ENCODE measurements at places on chromosomes 5 and 9. TPM values are rescaled to one million over a fixed set of nuclear protein-coding genes. Genes with fewer than 3 reads are reported as not detected.

DNA sequence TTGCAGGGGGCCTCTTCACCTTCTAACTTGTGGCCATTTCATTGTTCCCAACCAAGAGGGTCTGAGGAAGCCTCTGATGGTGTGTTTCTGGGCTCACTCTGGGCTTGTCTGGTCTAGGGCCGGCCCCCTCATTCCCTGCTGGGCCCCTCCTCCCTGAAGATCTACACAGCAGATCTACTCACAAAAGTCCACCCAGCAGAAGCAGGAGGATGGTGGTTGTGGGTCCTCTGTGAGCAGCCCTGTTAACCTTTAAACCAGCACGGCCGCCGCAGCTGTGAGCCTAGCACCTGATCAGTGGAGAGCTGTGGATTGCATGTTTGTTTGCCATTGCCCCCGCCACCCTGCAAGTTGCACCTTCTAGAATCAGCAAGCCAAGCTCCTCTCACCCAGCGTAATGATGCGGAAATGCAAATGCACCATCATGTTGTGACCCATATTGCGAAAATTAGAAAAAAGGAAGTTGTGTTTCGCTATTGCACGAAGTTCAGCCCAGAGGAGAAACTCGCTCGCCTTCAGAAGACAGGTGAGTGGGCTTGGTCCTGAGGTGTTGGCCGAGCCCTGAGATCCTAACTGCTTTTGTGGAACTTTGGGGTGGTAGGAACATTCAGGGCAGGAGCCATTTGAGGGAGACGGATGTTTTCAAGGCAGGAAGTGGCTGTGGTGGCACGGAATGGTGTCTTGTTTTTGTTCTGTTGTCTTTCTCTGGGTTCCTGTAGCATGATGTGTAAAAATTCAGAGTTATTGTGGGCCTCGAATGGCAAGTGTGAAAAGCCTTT is 16.7 kb downstream of the FGD3 start:
- DNase-seq, result peak; percentile 45

- no peak for DNase-seq
These were observed 78.8 kb upstream of the GPBP1 start for GRCh38 chr5:57094753-57095683.

GRCh38 chr5:665541-665955 is 27.6 kb downstream of the TPPP start:
- DNase-seq, result no peak

DNA sequence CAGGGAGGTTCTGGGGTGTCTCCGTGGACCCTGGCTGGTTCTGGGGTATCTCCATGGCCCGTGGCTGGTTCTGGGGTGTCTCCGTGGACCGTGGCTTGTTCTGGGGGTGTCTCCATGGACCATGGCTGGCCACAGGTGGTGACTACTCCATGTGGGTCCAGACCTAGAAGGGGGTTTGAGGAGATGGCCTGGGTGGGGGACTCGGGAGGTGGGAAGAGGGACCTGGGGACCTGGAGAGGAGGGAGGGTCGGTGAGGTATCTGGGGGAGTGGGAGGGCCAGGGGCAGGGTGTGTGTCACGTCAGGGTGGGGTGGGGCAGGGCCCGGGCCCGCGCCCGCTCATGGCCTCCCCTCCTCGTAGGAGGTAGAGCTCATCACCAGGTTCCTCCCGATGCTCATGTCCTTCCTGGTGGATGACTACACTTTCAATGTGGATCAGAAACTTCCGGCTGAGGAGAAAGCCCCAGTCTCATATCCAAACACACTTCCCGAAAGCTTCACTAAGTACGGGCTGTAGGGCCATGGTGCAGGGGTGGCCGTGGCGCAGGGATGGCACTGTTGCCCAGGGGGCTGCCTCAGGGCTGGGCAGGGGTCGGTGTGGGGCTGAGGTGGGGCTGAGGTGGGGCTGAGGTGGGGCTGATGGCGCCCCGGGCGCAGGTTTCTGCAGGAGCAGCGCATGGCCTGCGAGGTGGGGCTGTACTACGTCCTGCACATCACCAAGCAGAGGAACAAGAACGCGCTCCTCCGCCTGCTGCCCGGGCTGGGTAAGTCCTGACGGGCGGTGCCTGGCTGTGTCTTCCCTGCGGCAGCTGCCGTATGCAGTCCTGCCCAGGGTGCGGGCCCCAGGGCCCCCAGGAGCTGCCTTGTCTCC is 10.7 kb upstream of the TOR4A start:
- no peak for DNase-seq

DNA sequence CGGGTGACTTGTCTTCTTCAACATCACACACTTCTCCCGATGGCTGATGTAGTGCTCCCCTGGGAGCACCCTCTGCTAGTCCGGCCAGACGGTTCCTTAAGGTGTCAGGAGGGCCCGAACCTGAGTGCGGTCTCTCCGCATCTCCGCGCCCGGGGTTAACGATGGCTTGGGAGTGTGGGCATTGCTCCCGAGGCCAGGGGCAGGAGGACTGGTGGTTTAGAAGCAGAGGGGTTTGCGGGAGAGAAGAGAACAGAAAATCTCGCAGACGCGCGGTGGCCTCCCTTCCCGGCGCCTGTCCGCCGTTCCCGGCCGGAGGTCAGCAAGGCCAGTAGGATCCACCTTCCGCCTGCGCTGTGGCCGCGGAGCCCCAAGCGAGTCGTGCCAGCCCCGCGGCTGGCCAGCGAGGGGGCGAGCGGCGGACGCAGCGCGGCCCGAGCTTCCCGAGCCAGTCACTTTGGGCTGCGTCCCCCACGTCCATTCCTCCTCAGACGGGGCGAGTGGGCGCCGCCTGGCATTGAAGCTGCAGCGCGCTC is 700 bp downstream of the CDO1 start:
- no peak for DNase-seq

Gene SPINK7
- not detected for polyA plus RNA-seq

DNA sequence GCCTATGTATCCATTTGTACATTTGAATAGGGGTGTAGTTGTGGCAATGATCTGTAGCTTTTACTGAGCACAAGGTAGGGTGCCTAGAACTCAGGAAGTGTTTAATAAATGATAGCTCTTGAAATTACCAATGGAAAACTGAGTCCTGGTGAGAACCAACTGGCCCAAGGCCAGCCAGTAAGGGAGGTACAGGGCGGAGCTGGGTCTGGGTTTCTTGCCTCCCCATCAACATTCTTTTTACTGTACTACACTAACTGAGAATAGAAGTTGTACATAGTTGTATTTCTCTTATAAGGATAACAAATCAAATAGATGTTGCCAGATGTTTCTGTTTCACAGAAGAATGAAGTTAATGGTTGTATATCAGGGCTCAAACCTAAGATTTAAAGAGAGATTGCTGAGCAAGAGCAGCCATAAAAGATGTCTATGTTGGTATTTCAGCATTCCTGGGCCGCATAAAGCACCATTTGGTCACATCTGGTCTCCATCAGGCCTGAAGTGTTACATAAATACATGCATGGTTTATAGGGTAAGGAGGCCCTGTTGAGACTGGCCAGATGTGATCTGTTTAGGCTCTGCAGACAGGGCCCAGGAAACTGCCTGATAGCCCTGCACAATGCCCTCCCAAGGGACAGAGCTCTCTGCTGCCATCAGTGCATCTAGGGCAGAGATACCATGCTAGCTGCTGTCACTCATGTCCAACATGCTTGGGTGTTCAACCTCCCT is 210.5 kb downstream of the NXNL2 start:
- no peak for DNase-seq

Gene ITGA1
- polyA plus RNA-seq, result 29.1 TPM

DNA sequence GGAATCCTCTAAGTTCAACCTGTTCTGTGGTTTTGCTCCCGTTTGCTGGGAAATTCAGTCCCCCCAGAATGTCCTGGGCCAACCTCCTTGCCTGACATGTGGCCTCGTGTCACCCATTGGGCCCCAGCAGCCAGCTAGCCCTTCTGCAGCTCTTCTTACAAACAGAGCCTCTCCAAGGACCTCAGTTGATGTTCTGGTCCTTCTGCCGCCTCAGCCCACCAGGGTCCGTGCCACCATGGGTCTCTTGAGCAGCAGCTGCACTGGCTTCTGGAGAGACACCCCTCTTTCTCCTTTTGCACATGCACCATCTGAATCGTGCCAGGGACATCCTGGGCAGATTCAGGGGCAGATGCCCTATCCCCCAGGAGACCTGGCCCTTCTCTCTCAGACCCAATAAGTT is 85.0 kb downstream of the LMX1B start:
- DNase-seq, result no peak

Gene SCGB3A1
- polyA plus RNA-seq, result 0.56 TPM

DNA sequence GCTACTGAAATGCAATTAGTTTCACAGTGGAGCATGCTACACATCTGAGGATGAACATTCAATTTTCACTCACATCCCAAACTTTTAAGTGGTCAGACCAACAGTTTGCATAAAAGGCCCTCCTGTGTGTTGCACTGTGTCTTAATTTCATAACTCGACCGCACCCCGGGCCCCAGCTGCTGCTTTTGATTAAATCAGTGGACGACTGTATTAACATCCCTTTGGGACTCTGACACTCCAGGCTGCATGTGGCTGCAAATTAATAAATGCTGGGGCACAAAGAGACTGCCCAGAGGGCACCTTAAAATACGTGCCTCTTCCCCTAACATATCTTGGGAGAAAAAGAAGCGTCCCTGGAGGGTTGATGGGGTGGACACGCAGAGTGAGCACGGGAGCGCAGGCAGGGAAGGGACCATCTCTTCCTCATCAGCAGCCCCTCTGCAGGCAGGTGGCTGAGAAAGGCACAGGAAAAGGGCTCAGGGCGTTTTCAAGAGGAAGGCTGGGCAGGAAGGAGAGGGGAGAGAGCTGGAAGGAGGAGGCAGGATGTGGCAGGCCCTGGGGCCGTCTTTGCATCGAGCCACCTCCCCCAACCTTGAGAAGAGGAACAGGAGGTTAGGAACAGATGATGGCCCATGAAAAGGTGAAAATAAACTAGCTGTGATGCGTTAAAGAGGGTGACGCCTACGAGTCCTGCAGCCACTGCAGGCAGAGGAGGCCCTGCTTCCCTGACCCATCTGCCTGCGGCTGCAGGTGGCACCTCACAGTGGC is 18.6 kb downstream of the MED10 start:
- DNase-seq, result no peak

Gene KLHL3
- 4.4 TPM for polyA plus RNA-seq

Gene PTTG1
- 39.4 TPM for polyA plus RNA-seq

- no peak for DNase-seq
These were observed 85.6 kb upstream of the LMX1B start for GRCh38 chr9:126528111-126528510.

DNA sequence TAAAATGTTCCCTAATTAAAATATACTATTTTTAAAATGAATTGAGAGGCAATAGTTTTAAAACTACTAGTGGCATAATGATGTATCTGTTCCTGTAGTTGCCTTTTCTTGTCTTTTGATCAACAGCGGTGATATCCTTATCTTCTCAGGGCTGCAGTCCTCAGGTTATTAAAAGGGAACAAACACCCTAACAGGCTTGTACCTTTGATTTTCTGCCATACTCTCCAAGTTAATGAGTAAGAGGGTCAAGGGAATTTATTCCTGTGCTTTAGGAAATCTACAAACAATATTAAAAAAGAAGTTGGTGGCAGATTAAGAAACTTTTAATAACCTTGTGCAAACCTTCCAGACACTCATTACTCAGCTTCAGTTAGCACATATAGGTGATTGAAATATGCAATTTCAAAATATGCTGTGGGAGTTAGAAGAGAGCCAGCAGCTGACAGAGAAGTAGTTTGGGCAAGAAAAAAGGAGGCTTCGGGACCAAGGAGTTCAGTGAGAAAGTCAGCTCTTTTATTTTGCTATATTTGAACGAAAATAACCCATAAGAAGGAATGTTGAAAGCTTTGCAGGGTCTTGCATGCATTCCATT is 81.0 kb upstream of the TLE4 start:
- no peak for DNase-seq

DNA sequence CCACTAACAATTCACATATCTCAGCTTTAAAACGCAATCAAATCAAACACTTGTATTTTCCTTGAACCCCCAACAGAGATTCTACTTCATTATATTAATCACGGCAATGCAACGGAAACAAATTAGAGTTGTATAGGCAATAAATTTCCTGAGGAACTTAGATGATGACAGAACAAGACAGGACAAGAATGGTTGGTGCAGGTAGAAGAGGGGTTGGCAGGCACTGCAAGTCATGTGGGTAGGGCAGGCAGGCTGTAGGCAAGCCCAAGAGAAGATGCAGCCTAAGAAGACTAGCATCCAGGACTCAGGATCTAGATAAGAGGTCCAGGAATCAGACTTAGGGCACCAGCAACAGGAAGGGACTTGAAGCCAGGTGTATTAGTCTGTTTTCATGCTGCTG is 16.6 kb upstream of the FEM1C start:
- DNase-seq, result no peak

GRCh38 chr9:4748612-4749011 is 7.6 kb upstream of the AK3 start:
- DNase-seq, result no peak

Gene GPR151
- not detected for polyA plus RNA-seq

GRCh38 chr9:118522093-118523028 is 818.2 kb downstream of the TLR4 start:
- DNase-seq, result peak; percentile 25

GRCh38 chr5:64199425-64199824 is 33.8 kb downstream of the RNF180 start:
- DNase-seq, result no peak

- peak; percentile 44 for DNase-seq
These were observed 81.5 kb upstream of the PTCH1 start for GRCh38 chr9:95598236-95598635.

Gene TAS2R1
- not detected for polyA plus RNA-seq

Gene CER1
- polyA plus RNA-seq, result 0.52 TPM

GRCh38 chr5:73274121-73274520 is 101.1 kb downstream of the TMEM174 start:
- no peak for DNase-seq

- DNase-seq, result peak; percentile 12
These were observed 607 bp downstream of the PCSK1 start for GRCh38 chr5:96432216-96433065.

DNA sequence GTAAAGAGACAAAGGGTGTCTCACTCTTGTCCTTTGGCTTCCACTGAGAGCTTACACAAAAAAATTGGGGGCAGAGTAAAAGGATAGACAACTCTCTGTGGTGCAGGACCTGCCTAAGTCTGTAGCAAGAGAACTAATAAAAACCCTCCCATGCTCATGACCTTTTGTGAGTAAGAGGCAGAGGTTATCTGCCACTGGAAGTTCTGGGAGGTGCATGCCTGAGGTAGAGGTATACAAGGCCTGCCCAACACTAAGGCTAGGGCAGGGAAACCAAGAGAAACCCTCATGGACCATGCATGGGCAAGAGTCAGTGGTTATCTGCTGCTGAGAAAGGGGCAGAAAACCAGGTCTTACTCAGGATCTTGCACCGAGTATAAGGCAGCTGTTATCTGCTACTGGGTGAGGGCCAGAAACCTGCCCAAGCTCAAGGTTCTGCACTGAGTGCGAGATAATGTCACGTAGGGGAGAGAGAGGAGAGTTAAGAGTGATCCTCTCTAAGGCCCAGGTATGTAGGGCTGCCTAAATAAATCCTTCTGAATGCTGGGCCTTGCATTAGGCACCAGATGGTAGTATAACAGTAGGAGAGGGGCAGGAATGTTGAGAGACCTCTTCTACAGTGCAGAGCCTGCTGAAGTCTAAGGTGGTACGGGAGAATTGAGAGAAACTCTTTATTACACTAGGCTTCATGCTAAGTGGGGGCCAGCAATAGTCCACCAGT is 143.4 kb downstream of the MACROH2A1 start:
- no peak for DNase-seq

- peak; percentile 90 for DNase-seq
These were observed at the start of gene BNC2 for GRCh38 chr9:16870596-16871335. Gene BNC2 (minus strand): TSS chr9:16870670. CDS start chr9:16870648, 22 bp downstream.

Data from muscle of leg (tissue), 16 donors.